Dorsolateral prefrontal cortex (tissue), 122 donors: ENCODE measurements at places on chromosomes 4 and X. TPM values are rescaled to one million over a fixed set of nuclear protein-coding genes. Genes with fewer than 3 reads are reported as not detected.

DNA sequence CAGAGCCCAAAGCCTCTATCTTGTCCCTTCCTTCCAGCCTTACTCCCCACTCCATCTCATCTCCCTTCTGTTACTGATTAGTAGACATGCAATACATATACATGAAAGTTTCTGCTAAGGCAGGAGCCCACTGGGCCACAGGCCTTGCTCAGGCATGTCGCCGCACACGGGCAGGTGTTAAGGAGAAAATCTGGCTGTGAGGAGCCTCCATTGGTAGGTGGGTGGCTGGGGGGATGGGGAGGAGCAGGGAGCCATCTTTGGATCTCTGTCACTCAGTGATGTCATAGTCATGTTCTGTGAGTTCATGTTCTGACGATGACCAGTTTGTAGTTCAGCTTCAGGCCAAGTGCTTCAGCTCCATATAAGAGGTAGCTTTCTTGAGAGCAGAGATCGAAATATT lies 2.9 kb upstream of the HMGB3 start:
- DNase-seq: no peak

- DNase-seq: no peak
Measured at GRCh38 chr4:144176476-144176875, 36.0 kb upstream of the GYPA start.

GRCh38 chr4:56804551-56804950 lies 16.9 kb downstream of the SPINK2 start:
- no peak for DNase-seq

GRCh38 chr4:100839712-100840111 lies 321.9 kb upstream of the EMCN start:
- no peak for DNase-seq

Gene MAGEB10
- not detected for total RNA-seq
